ENCODE measurements at places on chromosomes 12 and 14.

GRCh38 chr14:106665814-106666213, 1139.4 kb downstream of the TMEM121 start:
- DNase-seq: no peak

- no peak for DNase-seq
Measured at GRCh38 chr12:89349814-89350213, 2.5 kb downstream of the DUSP6 start.

DNA sequence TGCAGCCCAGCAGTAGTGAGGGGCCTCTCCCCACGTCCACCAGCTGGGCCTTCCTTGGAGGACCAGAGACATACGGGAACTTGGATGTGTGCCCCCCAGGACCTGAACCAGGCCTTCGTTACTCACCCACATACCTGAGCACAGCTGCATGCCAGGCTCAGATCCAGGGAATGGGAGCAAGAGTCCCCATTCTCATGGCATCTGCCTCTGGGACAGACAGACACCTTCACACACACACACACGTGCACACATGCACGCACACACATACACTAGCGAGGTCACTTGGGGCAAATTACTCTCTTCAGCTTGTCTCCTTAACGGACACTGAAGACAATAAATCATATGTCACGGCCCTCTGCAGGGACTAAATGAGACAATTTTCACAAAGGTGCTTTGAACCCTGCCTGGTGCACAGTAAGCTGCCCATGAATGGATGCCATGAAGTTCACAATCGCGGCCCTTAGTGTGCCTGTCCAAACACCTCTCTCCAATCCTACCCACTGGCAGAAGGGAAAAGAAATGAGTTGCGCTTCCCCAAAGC, 5.7 kb downstream of the SCARB1 start:
- no peak for DNase-seq

- no peak for DNase-seq
Measured at GRCh38 chr12:101819467-101819866, 11.3 kb downstream of the GNPTAB start.

- no peak for DNase-seq
Measured at GRCh38 chr14:84090837-84091236, 1439.1 kb upstream of the FLRT2 start.

GRCh38 chr14:70654632-70655031, 12.9 kb downstream of the TTC9 start:
- no peak for DNase-seq

DNA sequence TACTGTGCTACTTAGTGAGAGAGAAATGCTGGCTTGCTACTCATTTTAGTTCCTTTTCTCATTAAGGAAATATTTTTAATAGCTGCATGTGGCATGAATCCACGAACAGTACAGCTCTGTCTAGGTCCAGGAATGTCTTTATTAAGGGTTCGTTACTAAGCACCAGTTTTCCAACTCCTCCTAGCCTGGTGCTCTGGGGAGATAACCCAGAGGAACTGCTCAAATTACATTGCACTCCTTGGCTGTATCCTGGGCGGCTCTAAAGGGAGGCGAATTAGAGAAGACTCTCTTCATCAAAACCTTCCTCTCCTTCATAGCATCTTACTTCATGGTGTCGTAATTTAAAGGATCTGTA, 101.3 kb downstream of the PPM1A start:
- no peak for DNase-seq

- DNase-seq: peak; percentile 72
Measured at GRCh38 chr12:42332301-42333285, 6.6 kb downstream of the PPHLN1 start.

DNA sequence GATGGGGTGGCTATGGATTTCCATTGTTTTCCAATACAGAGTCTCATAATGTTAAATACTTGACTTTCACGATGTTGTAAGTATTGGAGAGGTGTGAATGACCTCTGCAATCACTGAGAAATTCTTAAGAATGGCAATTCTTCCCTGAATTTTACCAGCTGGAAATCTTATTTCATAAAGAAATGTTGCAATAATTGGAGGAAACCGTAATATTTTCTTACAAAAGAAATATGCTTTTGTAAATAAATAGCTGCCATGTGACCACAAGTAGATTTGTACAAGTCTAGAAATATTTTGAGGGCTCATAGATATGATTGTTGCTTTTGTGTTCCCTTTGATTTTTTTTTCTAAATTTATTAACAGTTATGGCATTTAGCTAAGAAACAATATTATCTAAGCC, 308.7 kb upstream of the ATP2B1 start:
- DNase-seq: no peak

- DNase-seq: no peak
Measured at GRCh38 chr12:76199808-76200207, 115.3 kb upstream of the NAP1L1 start.

- DNase-seq: no peak
Measured at GRCh38 chr14:55600784-55601561, 21.0 kb downstream of the KTN1 start.

- peak; percentile 86 for DNase-seq
Measured at GRCh38 chr12:42129595-42130204, 15.0 kb downstream of the GXYLT1 start.

GRCh38 chr14:22484632-22485031, 104.4 kb downstream of the DAD1 start:
- DNase-seq: no peak

- peak; percentile 25 for DNase-seq
Measured at GRCh38 chr12:27635349-27635972, 60.8 kb upstream of the REP15 start.

- DNase-seq: no peak
Measured at GRCh38 chr12:46916796-46917419, 91.1 kb upstream of the SLC38A4 start.

DNA sequence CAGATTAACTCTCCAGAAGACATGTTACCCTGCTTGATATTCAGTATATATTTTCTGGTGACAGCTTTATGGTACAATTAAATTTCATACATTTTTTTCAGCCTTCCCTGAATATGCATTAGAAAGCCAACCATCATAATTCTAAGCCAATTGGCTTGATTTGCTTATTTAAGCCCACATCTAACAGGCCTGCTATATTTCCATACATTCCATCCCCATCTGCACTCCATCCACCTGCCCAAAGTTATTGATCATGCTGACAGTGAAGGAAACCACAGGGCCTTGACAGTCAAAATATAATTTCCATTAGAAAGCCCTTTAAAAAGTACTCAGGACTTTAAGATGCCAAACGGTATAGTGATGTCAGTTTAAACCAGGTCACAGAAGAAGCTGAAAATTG, 164.3 kb downstream of the GXYLT1 start:
- no peak for DNase-seq

- DNase-seq: no peak
Measured at GRCh38 chr12:78316136-78316535, 485.4 kb downstream of the NAV3 start.

- DNase-seq: no peak
Measured at GRCh38 chr14:37034410-37035285, 137.8 kb downstream of the SLC25A21 start.

GRCh38 chr14:99174081-99174769, 97.8 kb downstream of the BCL11B start:
- DNase-seq: no peak

- peak; percentile 13 for DNase-seq
Measured at GRCh38 chr14:68042586-68043210, 223.1 kb downstream of the RAD51B start.

GRCh38 chr12:52655251-52655650, 3.2 kb upstream of the KRT2 start:
- DNase-seq: no peak

GRCh38 chr12:50842637-50843493, at the start of gene TMPRSS12:
TSS of gene TMPRSS12 (plus strand) at chr12:50842926. CDS start at chr12:50842965, 39 bp downstream.
- no peak for DNase-seq

- no peak for DNase-seq
Measured at GRCh38 chr14:90487031-90487430, 90.2 kb downstream of the CALM1 start.

DNA sequence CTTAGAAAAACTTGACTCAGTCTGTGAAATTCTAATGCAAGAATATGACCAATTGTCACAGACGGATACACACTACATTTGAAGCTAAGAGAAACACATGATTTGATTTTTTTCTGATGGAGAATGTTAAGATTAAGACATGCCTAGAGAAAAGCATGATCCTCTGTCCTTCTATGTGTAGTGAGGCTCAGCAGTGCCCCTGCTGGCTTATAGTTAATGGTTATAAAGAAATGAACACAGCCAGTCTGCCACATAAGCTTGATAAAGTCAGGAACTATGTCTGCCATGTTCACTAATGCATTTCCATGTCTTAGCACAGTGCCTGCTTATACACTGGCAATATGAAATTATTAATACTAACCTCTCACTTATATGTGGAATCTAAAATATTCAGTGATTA, 168.1 kb upstream of the DAAM1 start:
- DNase-seq: no peak

- no peak for DNase-seq
Measured at GRCh38 chr12:108635201-108635996, 1.7 kb upstream of the SELPLG start.

DNA sequence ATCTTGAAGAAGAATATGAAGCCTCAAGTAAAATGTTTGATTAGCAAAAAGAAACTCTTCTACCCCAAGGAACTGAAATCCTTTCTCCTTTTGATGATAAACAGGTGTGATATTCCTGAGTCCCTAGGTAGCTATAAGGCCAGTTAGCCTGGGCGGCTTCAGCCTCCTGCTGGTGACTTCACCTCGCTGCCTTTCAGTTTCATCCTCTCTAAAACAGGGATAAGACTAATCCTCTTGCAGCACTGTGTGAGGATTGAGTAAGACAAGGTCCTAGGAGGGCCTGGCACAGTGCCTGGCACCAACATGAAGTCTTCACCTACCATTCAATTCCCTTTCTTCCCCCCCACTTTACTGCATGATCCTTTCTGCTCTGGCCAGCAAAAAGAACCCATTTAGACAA, 42.1 kb downstream of the CIT start:
- DNase-seq: no peak

DNA sequence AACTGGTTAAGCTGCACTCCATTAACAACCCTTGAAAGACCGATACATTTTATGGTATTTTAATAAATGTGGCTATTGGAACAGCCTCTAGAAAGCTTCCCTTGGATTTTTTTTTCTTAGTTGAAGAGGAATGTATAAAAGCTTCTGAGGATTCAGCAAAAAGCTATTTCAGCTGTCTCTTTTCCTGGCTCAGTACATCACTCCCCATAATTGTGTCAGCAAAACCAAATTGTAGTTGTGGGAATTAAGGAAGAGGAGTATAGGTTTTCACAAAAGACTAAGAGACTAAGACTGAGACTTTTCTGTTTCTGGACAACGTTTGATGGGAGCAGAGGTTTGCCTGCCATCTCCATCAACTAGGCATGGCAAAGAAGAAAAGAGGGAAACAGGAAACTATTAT, 106.5 kb downstream of the C12orf50 start:
- DNase-seq: no peak

- peak; percentile 94 for DNase-seq
Measured at GRCh38 chr12:121872546-121873215, 14.0 kb upstream of the HPD start.

DNA sequence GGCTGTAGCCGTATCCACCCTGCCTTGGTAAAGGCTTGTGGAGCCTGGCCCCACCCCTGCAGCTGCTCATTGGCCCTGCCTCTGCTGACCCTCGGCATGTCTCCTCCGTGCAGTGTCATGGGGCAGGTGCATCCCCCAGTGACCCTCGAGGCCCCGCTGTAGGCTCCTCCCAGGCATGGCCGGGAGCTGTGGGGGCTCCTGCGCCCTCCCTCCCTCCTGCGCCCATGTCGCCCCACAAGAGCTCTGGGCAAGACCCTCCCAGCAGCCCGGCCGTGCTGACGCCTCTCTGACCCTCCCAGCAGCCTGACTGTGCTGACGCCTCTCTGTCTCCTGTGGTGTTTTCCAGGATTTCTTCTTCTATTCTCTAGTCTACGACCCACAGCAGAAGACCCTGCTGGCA, 20.8 kb upstream of the CRIP2 start:
- DNase-seq: no peak

GRCh38 chr12:11749943-11750690, 100.6 kb downstream of the ETV6 start:
- DNase-seq: no peak

DNA sequence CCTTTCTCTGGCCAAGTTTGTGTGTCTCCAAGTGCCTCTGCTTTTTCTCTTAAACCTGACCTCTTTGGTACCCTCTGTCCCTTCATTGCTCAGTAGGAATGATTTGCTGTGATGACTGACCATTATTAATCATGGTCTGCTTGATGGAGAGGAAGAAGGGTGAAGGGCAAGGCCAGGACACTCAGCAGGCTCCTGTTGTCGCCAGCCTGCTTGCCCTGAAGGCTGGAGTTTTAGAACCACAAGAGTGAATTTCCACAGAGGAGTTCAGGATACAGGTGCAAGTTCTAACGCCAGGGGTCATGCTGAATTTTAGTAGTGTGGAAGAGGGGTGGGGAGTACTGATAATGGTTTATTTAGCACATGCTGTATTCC, 2.8 kb upstream of the ITGA5 start:
- no peak for DNase-seq

GRCh38 chr14:103838117-103838516, 9.3 kb downstream of the PPP1R13B start:
- DNase-seq: no peak

DNA sequence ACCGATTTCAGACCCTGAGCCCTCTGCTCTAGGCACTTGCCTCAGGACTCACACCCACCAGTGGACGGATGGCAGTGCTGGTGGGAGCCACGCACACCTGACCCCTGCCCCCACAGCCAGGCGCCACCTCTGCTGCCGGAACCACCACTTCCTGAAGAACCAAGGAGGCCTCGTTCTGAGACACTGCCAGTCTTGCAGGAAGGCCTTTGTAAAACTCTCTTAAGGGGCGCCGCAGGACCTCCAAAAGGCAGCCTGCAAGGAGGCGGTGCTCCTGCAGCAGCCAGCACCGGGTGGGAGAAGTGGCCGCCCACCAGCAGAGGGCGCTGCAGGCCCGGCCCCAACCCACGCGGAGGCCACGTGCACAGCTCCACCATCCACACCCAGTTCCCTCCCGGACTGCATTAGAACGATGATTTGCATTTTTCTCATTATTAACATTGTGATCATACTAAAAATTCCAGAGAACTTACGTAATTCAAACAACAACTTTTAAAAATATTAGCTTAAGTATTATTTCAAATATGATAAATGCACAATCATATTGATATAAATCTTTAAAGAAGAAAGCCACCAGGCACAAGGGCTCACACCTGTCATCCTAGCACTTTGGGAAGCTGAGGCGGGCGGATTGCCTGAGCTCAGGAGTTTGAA, 12.8 kb downstream of the STX2 start:
- no peak for DNase-seq

- no peak for DNase-seq
Measured at GRCh38 chr12:45008211-45008610, 42.7 kb downstream of the DBX2 start.

GRCh38 chr12:127640181-127640886, 626.6 kb upstream of the TMEM132C start:
- DNase-seq: no peak
